Esophagus squamous epithelium (tissue), 5 donors: ENCODE measurements at places on chromosomes 12 and 14. TPM values are rescaled to one million over a fixed set of nuclear protein-coding genes. Genes with fewer than 3 reads are reported as not detected.

Gene CEP290
- 0.72 TPM for total RNA-seq

Gene ZDHHC22
- total RNA-seq = not detected

DNA sequence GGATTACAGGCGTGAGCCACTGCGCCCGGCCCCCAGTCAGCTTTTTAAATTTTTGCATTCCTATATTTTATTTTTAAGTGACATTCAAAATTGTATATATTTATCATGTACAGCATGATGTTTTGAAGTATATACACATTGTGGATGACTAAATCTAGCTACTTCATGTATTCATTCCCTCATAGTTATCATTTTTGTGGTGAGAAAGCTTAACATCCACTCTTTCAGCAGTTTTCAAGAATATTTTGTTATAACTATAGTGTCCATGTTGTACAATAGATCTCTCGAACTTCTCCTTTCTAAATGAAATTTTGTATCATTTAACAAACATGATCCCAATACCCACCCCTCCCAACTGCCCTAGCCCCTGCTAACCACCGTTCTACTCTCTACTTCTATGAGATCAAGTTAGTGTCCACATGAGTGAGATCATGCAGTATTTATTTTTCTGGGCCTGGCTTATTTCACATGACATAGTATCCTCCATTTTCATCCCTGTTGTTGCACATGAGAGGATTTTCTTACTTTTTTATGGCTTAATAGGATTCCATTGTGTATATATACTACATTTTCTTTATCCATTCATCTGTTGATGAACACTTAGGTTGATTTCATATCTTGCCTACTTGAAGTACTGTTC lies 8.8 kb upstream of the HEBP1 start:
- H3K27ac ChIP-seq = no peak overlapping the region
- H3K4me1 ChIP-seq = no peaks in the 10 kb centered on the region
- no peak for DNase-seq
- no peaks in the 10 kb centered on the region for H3K36me3 ChIP-seq

GRCh38 chr14:50542941-50543418 lies 10.6 kb upstream of the MAP4K5 start:
- H3K27me3 ChIP-seq = no peaks in the 10 kb centered on the region
- no peak for DNase-seq
- H3K36me3 ChIP-seq = no peaks in the 10 kb centered on the region
- no peak overlapping the region for H3K4me3 ChIP-seq
- no peaks in the 10 kb centered on the region for H3K4me1 ChIP-seq

- H3K4me1 ChIP-seq = no peaks in the 10 kb centered on the region
- no peak for DNase-seq
- no peak overlapping the region for H3K4me3 ChIP-seq
- peak overlapping the region; percentile 29 for H3K27ac ChIP-seq
Measured at GRCh38 chr14:73997944-73998447, 21.1 kb downstream of the ENTPD5 start.

- peaks cover under 1% of the 10 kb centered on the region for H3K4me1 ChIP-seq
- no peak for DNase-seq
- H3K27ac ChIP-seq = no peak overlapping the region
- H3K36me3 ChIP-seq = no peaks in the 10 kb centered on the region
- H3K27me3 ChIP-seq = no peaks in the 10 kb centered on the region
Measured at GRCh38 chr12:52645120-52645761, 6.8 kb downstream of the KRT2 start.

Gene CIROP
- total RNA-seq = not detected

Gene STXBP6
- 1.7 TPM for total RNA-seq

- no peak overlapping the region for H3K27ac ChIP-seq
- H3K4me1 ChIP-seq = no peaks in the 10 kb centered on the region
- no peaks in the 10 kb centered on the region for H3K36me3 ChIP-seq
- no peaks in the 10 kb centered on the region for H3K27me3 ChIP-seq
- no peak overlapping the region for H3K4me3 ChIP-seq
Measured at GRCh38 chr12:24688601-24689000, 260.3 kb downstream of the BCAT1 start.

DNA sequence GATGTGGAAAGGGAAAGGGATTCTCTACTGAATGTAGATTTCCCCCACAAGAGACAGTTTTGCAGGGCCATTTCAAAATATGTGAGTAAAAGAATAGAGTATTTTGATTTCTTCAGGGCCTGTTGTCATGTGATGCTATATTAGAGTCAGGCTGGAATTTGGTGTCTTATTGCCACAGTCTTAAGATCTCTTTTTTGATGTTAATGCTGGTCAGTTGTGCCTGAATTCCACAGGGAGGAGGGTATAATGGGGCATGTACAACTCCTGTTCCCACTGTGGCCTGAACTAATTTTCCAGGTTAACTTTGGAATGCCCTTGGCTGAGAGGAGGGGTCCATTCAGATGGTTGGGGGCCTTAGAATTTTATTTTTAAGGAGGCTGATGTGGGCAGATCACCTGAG lies 111.0 kb upstream of the MAX start:
- H3K36me3 ChIP-seq = no peaks in the 10 kb centered on the region
- H3K27me3 ChIP-seq = no peaks in the 10 kb centered on the region
- no peak overlapping the region for H3K27ac ChIP-seq
- H3K4me1 ChIP-seq = no peaks in the 10 kb centered on the region
- no peak for DNase-seq
- H3K4me3 ChIP-seq = no peak overlapping the region

- DNase-seq = no peak
- H3K4me1 ChIP-seq = no peaks in the 10 kb centered on the region
- H3K27ac ChIP-seq = no peak overlapping the region
- H3K36me3 ChIP-seq = no peaks in the 10 kb centered on the region
- no peaks in the 10 kb centered on the region for H3K27me3 ChIP-seq
- H3K4me3 ChIP-seq = no peak overlapping the region
Measured at GRCh38 chr14:42174357-42174756, 567.7 kb downstream of the LRFN5 start.
